ENCODE measurements at places on chromosomes 2 and 18.

DNA sequence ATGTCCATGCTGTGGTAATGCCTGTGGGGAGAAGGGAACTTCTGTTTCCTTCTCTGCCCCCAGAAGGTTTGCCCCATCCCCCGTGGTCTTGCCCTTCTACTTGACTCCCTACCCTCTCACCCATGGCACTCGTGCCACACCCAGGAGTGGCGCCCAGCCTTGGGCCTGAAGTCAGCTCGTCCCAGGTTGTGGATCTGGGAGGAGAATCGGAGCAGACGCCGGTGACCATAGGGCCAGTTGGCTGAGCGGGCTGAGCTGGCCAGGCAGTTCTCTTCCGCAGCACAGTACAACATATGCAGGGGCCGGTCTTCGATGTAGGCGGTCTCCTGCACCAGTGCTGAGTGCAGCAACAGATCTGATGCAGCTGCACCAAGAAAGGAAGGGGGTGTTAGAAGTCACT, 4.7 kb downstream of the HTRA2 start:
- DNase-seq: no peak

DNA sequence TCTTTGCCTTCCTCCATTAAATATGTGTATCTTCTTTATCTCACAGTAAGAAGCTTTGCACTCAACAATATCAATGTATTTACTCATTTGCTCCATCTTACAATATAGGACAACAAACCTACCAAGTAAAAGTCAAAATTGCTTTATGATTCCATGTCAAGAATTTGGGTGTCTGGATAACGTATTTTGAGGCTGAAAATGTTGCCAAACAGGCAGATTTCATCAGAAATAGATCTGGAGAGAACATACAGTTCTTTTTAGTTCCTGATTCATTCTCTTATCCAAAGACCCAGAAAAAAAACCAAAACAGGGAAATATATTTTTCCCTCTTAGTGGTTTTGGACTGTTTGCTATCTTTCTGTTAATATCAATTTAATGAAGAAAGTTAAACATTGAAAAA, 621.1 kb downstream of the STK39 start:
- DNase-seq: no peak

DNA sequence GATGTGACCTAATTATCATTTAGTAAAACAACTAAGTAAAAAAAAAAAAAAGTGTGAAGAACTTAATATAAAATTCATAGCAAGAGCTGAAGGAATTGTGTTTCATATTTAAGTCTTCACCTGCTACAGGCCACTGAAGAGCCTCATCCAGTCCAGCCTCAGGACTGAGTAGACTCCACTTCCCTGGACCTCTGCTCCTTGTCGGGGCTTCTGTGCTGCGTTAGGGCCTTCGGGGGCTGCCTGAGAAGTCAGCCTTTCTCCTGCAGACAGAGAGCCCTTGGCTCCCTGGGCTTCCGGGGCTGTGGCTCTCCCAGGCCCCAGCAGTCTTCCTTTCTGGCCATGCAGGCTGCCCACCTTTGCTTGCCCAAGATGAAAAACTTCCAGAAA, 95.5 kb downstream of the MTCL1 start:
- DNase-seq: no peak

GRCh38 chr18:61635901-61636528, 256.8 kb downstream of the RNF152 start:
- peak; percentile 68 for DNase-seq
